ENCODE measurements at places on chromosomes 11 and 22.

GRCh38 chr22:22700631-22701030 lies 56.2 kb downstream of the GGTLC2 start:
- DNase-seq, result no peak

DNA sequence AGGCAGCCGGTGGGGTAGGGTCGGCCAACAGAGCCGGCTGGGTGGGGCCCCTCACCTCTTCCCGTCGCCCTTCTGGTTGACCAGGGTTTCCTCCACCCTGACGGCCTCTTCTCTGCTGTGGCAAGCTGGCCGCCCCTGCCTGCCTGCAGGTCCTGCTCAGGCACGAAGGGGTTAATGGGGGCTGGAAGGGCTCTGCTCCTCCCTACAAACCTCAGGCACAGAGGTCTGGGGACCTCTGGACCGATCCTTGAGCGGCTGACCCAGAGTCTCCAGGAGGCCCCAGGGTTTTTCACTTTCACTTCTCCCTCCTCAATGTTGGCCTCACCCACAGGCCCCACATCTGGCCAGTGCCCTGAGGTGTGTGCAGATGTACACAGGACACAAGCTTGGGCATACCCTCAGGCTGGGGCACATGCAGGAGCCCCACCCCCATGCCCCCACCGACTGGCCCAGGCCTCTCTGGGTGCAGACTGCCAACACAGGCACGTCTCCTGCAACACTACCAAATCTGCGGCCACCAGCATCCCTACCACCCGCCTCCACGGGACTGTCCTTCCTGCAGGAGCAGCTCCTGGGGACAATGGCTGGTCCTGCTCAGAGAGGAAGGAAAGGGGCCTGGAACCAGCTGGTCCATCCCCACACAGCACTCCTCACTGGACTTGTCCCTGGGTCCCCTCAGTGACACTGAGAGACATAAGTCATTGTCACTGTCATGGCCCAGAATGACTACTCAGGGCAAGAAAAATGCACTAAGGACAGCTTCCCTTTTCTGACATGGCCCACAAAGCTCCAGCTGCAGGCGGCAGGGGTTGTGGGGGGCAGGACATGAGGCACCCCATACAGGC lies 3.2 kb upstream of the TBX1 start:
- no peak for DNase-seq

DNA sequence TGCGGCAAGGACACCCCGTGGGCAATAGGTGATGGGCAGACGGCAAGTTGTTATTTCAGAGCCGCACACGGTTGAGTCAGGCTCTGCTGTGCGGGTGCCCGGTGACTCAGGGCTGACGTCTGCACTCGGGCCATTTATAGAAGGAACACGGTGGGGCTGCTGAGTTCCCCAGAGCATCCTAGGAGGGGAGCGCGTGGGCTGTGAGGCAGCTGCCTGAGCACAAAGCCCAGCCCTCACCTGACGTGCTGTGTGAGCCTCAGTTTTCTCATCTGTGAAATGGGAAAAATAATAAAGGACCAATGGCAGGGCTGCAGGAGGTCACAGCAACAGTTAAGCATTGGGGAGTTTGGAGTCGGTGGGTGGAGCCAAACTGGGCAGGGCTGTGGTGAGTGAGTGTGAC lies 11.3 kb upstream of the RHOD start:
- no peak for DNase-seq

DNA sequence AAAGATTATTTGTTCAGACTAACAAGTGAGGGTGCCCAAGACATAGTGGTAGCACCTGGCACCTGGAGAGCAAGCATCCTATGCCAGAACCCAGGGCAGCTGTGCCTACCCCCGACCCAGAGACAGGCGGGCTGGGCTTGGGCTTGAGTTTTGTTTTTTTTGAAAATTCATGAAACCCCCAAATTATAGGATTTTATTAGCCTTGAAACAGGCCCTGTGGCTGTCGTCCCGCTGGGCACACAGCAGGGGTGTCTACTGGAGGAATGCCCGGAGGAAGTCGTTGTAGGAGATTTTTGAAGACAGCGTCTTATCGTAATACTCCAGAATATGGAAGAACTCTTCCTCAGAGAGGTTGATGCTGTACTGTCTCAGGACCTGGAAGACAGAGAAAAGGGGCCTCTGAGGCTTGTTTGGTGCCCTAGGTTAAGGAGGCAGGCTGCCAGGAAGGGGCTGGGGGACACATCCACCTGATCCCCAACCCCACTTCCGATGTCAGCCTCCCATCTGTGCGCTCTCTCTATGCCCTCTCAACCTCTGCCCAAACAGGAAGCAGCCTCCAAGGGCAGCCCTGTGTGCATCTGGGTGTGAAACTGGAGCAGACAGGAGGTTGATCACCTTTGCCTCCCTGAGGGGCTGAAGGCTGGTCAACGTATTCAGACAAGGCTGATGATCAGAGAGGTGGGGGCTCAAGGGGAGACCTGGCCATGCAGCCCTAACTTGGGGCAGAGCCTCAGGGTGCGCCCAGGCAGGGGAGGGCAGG lies 117.0 kb downstream of the MPPED1 start:
- no peak for DNase-seq

GRCh38 chr22:21031545-21032036 lies 770 bp downstream of the SLC7A4 start:
- DNase-seq, result no peak

GRCh38 chr11:113447621-113448315 lies 27.4 kb downstream of the DRD2 start:
- no peak for DNase-seq

- no peak for DNase-seq
Observed at GRCh38 chr11:75560644-75561043, 1.4 kb upstream of the SERPINH1 start.

DNA sequence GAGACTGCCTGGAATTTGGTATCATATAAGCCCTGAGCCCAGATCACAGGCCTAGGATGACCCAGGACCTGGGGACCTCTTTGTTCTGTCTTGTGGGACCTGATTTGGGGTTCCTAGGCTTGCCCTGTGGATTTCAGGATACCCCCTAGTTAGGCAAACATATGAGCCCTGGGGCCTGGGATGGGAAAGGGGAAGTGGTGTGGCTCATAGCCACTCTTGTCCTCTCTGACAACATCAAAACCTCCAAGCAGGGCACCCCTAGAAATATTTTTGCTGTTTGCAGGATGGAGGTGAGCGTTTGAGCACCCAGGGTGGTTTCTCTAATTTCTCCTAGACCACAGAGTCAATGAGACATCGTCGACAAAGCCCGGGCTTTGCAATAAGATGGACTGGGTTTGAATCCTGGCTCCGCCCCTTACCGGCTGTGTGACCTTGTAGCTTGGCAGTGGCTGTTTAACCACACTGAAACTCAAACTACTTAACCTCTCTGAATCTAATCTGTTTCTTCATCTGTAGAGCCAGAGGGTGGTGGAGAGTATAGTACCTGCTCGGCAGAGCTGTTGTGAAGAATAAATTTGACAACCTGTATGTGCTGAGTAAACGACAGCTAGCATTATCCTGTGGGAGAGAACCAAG lies 5.3 kb upstream of the LRRC10B start:
- no peak for DNase-seq

DNA sequence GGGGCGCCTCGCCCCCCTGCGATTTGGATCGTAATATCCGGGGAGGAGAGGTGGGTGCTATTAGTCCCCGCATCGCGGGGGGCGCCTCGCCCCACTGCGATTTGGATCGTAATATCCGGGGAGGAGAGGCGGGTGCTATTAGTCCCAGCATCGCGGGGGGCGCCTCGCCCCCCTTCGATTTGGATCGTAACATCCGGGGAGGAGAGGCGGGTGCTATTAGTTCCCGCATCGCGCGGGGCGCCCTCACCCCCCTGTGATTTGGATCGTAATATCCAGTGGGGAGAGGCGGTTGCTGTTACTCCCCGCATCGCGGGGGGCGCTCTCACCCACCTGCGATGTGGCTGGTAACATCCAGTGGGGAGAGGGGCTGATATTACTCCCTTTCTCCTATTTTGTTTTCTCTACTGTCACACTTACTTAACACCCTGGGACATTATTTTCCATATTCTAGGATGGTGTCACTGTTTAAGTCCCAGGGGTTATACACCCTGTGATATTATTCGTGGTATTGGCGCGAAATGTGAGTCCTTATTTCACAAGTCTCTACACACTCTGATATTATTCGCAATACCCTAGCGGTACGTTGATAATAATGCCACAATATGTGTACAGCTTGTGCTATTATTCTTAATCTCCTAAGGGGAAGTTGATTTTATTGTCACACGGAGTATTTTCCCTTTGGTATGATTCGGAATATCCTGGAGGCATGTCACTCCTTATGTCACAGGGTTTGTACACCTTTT lies 57.8 kb upstream of the ALDH3B2 start:
- DNase-seq, result peak; percentile 48

DNA sequence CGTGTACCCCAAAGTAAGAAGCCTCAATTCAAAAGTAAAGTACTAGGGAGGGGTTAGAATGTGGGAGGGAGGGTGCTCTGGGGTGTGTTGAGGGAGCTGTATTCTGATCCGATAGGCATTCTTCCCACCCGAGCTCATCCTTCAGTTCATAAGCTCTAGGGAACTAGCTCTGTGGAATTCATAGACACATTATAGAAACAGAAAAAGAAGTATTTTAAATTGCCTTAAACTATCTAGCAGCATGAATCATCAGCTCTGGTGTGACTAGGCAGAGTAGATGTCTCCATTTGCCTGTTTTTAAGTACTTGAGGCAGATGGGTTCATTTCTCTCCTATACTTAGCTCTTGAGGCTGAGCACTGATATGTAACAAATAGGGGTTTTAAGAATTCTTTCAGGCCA lies 7.3 kb upstream of the SGSM3 start:
- DNase-seq, result no peak

DNA sequence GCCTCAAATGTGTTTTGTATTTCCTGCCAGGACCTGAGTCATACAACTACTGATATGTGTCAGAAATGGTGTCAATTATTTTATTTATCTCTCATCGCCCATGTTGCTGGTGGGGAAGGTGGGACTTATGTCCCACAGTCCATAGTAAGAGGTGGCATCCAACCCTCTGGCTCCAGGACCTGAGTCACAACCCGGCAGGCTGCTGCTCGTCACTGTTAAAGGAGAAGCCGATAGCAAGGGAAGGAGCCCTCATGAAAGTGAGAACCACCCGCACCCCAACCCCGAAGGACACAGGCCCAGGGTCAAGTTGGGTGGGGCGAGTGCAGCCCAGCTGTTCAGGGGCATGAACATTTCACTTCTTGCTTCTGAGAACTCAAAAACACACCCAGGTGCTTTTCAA lies 33.1 kb upstream of the TP53I11 start:
- DNase-seq, result no peak

DNA sequence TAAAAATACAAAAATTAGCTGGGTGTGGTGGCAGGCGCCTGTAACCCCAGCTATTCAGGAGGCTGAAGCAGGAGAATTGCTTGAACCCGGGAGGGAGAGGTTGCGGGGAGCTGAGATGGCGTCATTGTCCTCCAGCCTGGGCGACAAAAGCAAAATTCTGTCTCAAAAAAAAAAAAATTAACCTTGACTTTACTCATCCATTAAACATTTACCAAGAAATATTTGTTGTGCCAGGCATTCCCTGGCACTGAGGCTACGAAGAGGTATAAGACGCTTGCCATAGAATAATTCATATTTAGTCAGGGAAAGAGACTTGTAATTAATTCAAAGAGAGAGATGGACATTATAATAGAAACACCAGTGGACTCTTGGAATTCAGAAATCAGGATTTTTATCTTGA lies 13.2 kb upstream of the PAFAH1B2 start:
- DNase-seq, result no peak

- DNase-seq, result no peak
Observed at GRCh38 chr22:40028098-40028425, 33.3 kb downstream of the FAM83F start.

GRCh38 chr22:44142421-44143104 lies 38.2 kb upstream of the PARVG start:
- no peak for DNase-seq

- no peak for DNase-seq
Observed at GRCh38 chr11:106409222-106409621, 331.8 kb downstream of the AASDHPPT start.

- no peak for DNase-seq
Observed at GRCh38 chr11:20116825-20117224, 43.5 kb downstream of the DBX1 start.

DNA sequence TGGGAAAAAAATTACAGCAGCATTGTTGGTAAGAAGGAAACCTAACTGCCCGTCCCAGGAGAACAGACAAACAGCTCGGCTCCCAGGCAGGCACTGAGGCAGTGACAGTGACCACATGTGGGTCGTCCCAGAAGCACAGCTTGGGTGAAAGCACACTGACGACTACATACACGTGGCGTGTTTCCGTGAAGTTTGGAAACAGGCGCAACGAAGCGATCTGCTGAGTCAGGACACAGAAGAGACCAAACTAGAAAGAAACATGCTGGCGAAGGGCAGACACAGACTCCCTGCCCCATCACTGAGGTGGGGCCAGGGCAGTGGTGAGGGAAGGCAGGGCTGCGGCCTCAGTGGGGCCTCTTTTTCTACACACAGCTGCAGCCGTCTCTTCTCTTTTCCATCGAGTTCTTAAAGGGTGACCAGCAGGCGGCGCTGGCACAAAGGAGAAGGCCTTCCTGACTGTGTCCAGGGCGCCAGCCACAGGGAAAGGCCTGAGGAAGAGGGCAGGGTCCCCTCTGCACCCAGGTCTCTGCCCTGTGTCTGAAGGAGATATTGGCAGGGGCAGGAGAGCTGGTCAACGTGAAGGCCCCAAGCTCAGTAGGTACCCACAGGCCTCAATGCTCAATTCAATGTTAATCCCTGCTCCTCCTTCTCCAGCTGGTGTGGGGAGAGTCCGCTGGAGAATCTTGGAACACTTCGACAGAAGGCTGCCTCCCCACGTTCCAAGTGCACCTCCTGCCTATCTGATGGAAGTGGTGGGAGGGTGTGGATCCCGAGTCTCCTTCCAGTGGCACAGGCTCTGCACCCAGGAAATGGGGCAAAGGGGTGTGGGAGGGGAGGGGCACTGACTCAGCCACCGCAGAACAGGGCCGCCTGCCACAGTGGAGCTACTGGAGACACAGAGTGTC lies 19.9 kb downstream of the CARS1 start:
- no peak for DNase-seq

DNA sequence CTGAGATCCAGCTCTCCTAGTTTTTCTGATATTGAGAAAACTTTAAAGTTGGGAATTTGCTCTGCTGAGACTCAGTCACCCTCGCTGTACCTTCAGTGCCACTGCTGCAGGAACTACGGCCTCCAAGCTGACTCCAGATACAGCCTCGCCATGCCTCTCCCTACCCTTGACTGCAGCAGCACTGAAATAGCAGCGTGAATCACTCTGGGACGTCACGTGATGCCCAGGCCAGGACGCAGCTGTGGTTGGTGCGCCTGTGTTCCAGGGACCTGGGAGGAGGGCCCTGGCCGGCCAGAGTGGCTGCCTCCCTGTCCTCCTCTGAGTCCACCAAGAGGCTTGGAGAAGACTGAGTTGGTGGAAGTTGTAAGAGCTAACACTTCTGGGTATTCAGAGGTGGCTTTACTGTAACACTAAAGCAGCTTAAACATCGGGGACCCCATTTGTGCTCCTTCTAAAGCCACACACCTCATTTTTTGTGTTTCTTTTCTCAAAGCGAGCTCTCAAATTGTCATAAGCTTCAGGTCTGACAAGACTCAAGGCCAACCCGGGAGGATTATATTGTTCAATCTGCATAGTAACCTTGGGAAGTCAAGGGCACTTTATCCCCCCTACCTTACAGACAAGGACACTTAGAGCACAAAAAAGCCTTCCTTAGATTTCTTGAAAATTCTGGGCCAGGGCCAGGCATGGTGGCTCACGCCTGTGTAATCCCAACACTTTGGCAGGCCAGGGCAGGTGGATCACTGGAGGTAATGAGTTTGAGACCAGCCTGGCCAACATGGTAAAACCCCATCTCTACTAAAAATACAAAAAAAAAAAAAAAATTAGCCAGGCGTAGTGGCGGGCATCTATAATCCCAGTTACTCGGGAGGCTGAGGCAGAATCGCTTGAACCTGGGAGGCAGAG lies 4.2 kb upstream of the STIP1 start:
- no peak for DNase-seq

- peak; percentile 47 for DNase-seq
Observed at GRCh38 chr11:65180877-65181568, 705 bp upstream of the CAPN1 start.

Data from effector memory CD8-positive, alpha-beta T cell (primary cell).